ENCODE measurements at places on chromosomes 4 and X.

DNA sequence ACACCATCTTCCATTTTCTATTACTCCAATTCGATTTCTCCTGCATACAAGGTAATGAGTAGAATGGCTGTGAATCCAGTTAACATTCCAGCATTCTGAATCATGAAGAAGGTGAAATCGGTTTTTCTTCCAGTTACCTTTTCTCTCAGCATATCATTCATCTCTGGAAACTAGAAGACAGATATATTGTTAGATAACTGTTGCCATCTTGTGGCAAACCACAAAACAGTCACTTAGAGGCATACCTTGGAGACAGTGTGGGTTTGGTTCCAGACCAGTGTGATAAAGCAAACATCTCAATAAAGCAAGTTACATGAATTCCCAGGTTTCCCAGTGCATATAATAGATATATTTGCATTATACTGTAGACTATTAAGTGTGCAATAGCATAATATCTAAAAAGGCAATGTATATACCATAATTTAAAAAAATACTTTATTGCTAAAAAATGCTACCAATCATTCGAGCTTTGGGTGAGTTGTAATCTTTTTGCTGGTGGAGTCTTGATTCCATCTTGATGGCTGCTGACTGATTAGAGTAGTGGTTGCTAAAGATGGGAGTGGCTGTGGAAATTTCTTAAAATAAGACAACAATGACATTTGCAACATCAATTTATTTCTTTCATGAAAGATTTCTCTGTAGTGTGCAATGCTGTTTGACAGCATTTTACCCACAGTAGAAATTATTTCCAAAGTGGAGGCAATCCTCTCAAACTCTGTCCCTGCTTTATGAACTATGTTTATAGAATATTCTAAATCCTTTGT is 82.1 kb downstream of the SLC39A8 start:
- no peak for DNase-seq

DNA sequence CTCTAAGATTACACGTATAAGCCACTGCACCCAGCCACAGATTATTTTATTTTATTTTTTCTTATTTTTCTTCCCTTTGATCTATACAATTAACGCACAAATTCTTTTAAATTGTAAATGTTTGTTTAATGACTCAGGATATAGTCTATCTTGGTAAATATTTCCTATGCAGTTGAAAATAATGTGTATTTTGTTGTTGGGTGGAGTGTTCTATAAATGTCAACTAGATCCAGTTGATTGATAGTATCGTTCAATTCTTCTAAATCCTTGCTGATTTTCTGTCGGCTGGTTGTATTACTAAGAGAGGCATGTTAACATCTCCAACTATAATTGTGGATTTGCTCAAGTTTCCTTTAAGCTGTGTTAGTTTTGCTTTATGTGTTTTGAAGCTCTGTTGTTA is 92.0 kb downstream of the TRAPPC11 start:
- no peak for DNase-seq

GRCh38 chr4:169202145-169202699 is 68.5 kb downstream of the SH3RF1 start:
- DNase-seq, result no peak

GRCh38 chr4:184695178-184695896 is 38.6 kb downstream of the CENPU start:
- no peak for DNase-seq

- DNase-seq, result no peak
Measured at GRCh38 chr4:101279377-101279871, 67.9 kb downstream of the PPP3CA start.

DNA sequence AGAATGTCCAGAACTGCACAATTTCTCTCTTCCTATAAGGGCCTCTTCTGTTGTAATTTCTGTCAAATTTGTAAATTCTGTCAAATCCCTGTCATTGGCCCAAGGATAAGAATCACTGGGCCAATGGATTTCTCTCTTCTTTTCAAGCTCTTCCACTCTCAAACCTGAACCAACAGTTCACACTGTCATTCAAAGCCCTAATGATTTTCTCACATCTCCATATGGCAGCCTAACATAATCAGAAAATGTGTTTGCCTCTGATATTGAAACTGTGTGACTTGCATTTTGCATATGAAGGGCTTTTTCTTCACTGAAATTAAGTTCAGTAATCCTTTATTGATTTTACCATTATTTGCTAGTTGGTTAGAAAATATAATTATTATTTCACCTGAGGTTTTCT is 1349.1 kb downstream of the FSTL5 start:
- DNase-seq, result no peak

DNA sequence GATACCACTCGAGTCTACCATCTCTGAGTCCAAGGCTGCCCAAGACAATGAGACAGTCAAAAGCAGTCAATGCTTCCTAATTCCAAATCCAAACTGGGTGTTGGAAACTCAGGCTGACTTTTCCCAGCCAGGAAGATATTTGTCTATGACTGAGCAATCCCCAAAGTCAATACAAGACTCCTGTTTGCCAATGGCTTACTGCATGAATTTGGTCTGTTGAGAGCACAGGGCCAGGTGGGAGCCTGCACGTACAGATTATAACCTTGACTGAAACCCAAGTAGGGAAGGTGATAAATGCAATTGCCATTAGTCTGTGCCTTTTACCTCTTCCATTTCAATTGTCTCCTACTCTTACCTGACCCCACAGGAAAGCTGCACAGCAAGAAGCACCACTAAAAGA is 72.6 kb upstream of the PPARGC1A start:
- no peak for DNase-seq
